ENCODE measurements at places on chromosomes 2 and 18. TPM values are rescaled to one million over a fixed set of nuclear protein-coding genes. Genes with fewer than 3 reads are reported as not detected.

GRCh38 chr2:1611886-1612285 lies 132.4 kb downstream of the PXDN start:
- no peak overlapping the region for H3K27ac ChIP-seq
- H3K27me3 ChIP-seq = peaks cover 17% of the 10 kb centered on the region
- H3K4me3 ChIP-seq = no peak overlapping the region
- peaks cover 9% of the 10 kb centered on the region for H3K4me1 ChIP-seq

- H3K27ac ChIP-seq = no peak overlapping the region
- no peak overlapping the region for H3K4me3 ChIP-seq
- no peaks in the 10 kb centered on the region for H3K27me3 ChIP-seq
- peaks cover 29% of the 10 kb centered on the region for H3K36me3 ChIP-seq
Observed at GRCh38 chr2:69805887-69806286, 23.6 kb upstream of the GMCL1 start.

GRCh38 chr2:29072971-29073725 lies 1.2 kb downstream of the PCARE start:
- no peaks in the 10 kb centered on the region for H3K36me3 ChIP-seq
- H3K4me3 ChIP-seq = no peak overlapping the region
- H3K4me1 ChIP-seq = no peaks in the 10 kb centered on the region
- no peak overlapping the region for H3K27ac ChIP-seq

DNA sequence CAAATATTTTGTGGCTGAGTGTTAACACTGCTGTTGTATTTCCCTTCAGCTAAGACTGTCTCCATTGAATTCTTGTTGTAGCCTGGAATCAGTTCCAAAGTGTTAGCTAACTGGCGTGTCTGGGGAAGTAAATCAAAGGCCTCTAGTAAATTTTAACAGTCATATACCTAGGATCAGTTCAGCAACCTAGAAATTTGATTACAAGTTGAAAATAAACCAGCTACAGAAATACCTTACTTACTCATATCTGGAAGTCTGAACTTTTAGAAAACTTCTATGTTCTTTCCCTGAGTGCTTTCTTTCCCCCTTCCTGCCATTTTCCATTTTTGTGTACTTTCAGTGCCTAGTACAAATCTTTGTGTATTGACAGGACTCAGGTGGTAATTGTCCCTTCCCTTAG lies 396.7 kb upstream of the DCC start:
- no peak overlapping the region for H3K4me3 ChIP-seq
- H3K4me1 ChIP-seq = no peaks in the 10 kb centered on the region
- no peak for DNase-seq

Gene CSRNP3
- total RNA-seq = 2.7 TPM

Gene LNPK
- total RNA-seq = 51.0 TPM

Data from osteoblast (primary cell).